Upper lobe of left lung (tissue), 6 donors: ENCODE measurements at places on chromosomes 13 and 19.
A peak's percentile ranks its signal among the peaks of the same experiment; 100 is the strongest.

GRCh38 chr19:44626048-44626624 lies 12.8 kb downstream of the IGSF23 start:
- H3K36me3 ChIP-seq: no peaks in the 10 kb centered on the region
- DNase-seq: no peak
- H3K27ac ChIP-seq: no peak overlapping the region

- H3K4me1 ChIP-seq: peaks cover 54% of the 10 kb centered on the region
- H3K27ac ChIP-seq: peak overlapping the region; percentile 88
- peak; percentile 90 for DNase-seq
- peaks cover 13% of the 10 kb centered on the region for H3K36me3 ChIP-seq
- H3K4me3 ChIP-seq: peak overlapping the region; percentile 80
Measured at GRCh38 chr19:48963371-48964204, 1.5 kb upstream of the FTL start.

DNA sequence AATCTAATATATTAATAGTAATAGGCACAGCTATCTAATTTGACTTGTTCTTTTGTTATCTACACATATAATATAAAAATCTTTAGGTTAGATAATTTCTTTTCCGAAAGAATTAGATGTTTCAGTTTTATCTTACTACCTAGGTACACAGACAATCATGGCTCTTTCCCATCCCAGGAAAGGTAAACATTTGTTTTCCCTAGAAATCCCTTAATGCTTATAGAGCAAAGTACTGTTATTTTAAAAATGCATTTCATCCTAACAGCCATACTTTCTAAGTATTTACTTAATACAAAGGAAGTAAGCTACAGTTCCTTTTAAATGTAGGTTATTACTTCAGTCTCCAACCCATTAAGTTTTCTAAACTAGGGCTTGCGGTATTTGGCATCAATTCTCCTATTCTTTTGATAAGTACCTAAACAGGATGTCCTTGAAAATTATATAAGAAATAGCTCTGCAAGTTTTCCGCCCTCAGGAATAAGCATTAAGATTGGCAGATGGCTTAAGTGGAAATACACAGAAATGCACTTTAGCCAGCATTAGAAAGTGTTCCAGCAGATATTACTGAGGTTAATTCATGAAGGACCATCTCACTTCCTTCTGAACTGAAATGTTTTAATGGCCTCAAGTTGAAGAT lies 616.2 kb upstream of the SPRY2 start:
- H3K4me3 ChIP-seq: no peak overlapping the region
- no peaks in the 10 kb centered on the region for H3K4me1 ChIP-seq
- H3K36me3 ChIP-seq: no peaks in the 10 kb centered on the region

- no peak overlapping the region for H3K4me3 ChIP-seq
- no peak for DNase-seq
- no peaks in the 10 kb centered on the region for H3K4me1 ChIP-seq
- no peaks in the 10 kb centered on the region for H3K27me3 ChIP-seq
- H3K36me3 ChIP-seq: peaks cover 65% of the 10 kb centered on the region
- no peak overlapping the region for H3K27ac ChIP-seq
Measured at GRCh38 chr19:1618157-1619093, 13.2 kb upstream of the UQCR11 start.

GRCh38 chr13:95660981-95661581 lies 15.9 kb upstream of the DNAJC3 start:
- H3K36me3 ChIP-seq: no peaks in the 10 kb centered on the region
- DNase-seq: no peak
- no peaks in the 10 kb centered on the region for H3K4me1 ChIP-seq

DNA sequence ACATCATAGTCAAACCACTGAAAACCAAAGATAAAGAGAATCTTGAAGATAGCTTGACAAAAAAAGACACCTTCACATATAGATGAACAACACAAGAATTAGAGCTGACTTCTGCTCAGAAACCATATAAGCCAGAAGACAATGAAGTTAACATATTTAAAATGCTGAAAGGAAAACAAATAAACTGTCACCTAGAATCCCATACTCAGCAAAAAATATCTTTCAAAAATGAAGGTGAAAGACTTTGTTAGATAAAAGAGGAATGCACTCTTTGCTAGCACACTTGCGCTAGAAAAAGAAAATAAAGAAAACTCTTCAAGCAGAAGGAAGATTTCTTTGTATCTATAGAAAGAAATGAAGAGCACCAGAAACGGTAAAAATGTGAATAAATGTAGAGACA lies 49.5 kb downstream of the PARP4 start:
- H3K4me3 ChIP-seq: no peak overlapping the region
- no peaks in the 10 kb centered on the region for H3K27me3 ChIP-seq
- H3K4me1 ChIP-seq: peaks cover 7% of the 10 kb centered on the region
- no peak overlapping the region for H3K27ac ChIP-seq

GRCh38 chr19:4327252-4327876 lies 11.3 kb downstream of the STAP2 start:
- DNase-seq: peak; percentile 85
- peak overlapping the region; percentile 19 for H3K4me3 ChIP-seq
- no peaks in the 10 kb centered on the region for H3K36me3 ChIP-seq
- H3K4me1 ChIP-seq: peaks cover 18% of the 10 kb centered on the region
- peak overlapping the region; percentile 61 for H3K27ac ChIP-seq

- no peak overlapping the region for H3K27ac ChIP-seq
- H3K4me3 ChIP-seq: no peak overlapping the region
- H3K36me3 ChIP-seq: no peaks in the 10 kb centered on the region
Measured at GRCh38 chr13:67094078-67094477, 136.1 kb downstream of the PCDH9 start.

- no peak for DNase-seq
- no peaks in the 10 kb centered on the region for H3K4me1 ChIP-seq
Measured at GRCh38 chr13:99590519-99591011, 89.3 kb downstream of the TM9SF2 start.

DNA sequence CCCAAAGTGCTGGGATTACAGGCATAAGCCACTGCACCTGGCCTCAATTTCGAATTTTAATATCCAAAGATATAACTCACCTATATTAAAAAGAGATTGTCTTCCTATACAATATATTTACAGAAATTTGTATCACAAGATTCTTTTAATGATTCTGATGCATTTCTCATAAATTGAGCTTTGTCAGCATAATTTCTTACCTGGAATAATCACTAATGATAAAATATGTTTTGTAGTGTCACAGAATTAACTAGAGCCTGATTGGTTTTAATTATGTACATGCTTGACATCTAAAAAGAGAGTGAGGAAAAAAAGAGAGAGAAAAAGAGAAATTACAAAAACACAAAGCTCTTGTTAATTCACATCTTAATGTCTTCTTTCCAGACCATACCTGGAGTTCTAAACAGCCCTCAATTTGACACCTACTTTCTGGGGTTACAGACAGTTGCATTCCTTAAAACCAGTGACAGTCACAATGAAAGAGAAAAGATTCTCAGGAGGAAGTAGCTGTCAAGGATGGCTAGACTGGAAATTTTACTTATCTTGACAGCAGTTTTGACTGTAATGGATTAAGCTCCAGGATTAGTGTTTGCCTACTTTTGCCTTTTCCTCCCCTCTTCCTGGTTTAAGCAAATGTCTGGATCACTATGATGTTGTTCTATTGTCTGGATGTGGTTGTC lies 214.4 kb downstream of the SPRY2 start:
- no peaks in the 10 kb centered on the region for H3K27me3 ChIP-seq
- H3K27ac ChIP-seq: no peak overlapping the region

DNA sequence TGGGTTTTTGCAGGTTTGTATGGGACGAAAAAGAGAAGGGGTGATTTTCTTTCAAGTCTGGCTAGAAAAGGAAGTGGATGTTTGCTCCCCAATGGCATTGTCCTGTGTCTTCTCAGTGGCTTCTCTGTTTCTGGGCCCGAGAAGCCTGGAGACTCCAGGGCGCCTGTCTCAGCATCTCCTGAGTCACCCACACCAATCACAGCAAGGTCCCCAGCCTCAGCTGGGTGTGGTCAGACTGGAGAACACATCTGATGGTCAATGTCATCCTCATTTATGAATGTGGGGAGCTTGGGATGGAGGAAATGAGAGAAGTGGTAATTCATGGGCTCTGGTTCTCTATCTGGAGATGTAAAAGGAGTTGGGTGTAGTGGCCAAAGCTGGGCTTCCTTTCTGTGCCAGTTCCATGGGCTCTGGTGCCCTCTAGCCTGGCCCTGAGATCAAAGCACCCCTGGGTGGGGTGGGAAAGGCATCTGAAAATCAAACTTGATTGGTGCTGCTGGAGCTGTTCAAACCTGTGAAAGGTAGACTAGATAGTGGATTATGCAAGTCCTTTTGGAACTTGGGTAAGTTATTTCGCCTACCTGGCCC lies 13.4 kb downstream of the RASL11A start:
- H3K27ac ChIP-seq: no peak overlapping the region
- no peak overlapping the region for H3K4me3 ChIP-seq
- H3K36me3 ChIP-seq: no peaks in the 10 kb centered on the region
- H3K4me1 ChIP-seq: no peaks in the 10 kb centered on the region
- no peaks in the 10 kb centered on the region for H3K27me3 ChIP-seq

DNA sequence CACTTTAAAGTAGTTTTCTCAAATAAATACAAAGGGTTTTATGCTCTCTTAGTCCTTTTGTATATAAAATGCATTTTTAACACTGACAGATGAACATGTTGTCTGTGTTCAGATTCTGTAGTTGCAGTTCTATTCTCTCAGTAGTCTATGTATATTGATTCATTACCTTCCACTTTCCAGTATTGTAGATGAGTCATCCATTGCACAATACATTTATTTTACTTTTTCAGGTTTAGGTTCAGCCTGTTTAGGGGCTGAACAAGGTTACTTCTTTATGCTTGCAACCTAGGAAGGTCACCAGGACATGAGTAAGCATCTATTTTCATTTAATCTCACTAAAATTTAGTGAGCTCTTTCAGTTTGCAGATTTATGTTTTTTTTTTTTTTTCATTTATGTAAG lies 173.6 kb downstream of the NALCN start:
- no peak for DNase-seq
- H3K4me1 ChIP-seq: no peaks in the 10 kb centered on the region
- no peaks in the 10 kb centered on the region for H3K27me3 ChIP-seq
- H3K27ac ChIP-seq: no peak overlapping the region
- H3K4me3 ChIP-seq: no peak overlapping the region
- no peaks in the 10 kb centered on the region for H3K36me3 ChIP-seq

DNA sequence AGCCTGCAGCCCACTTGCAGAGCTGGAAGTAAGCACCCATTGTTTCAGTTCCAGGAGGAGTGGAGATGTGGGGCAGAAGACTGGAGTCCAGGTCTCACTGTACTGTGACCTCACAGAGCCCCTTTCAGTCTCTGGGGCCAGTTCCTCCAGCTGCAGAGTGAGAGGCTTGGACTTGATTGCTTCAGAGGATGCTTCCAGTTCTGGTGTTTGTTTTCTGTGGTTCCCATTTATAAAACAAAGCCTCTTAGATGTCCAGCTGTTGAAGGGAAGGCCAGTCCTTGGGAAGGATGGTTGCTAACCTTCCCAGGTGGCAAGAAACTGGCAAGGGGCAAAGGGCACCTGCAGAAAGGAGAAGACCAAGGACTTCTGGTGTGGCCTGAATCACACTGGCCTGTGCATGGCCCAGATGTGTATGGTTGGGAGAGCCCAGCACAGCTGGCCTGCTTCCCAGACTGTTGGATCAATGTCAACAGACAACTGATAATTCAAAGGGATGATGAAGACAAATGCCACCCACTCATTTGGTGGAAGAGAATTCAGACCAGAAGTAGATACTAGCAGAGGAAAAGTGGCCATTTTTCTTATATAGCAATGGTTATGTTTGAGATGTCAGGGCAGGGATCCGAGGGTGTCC lies 218.5 kb downstream of the ZNF536 start:
- DNase-seq: no peak
- no peak overlapping the region for H3K4me3 ChIP-seq
- no peaks in the 10 kb centered on the region for H3K4me1 ChIP-seq
- H3K27ac ChIP-seq: no peak overlapping the region
- H3K36me3 ChIP-seq: no peaks in the 10 kb centered on the region

- no peaks in the 10 kb centered on the region for H3K4me1 ChIP-seq
- DNase-seq: no peak
- no peaks in the 10 kb centered on the region for H3K36me3 ChIP-seq
- no peak overlapping the region for H3K27ac ChIP-seq
Measured at GRCh38 chr13:43397111-43397510, 373.7 kb downstream of the DNAJC15 start.

DNA sequence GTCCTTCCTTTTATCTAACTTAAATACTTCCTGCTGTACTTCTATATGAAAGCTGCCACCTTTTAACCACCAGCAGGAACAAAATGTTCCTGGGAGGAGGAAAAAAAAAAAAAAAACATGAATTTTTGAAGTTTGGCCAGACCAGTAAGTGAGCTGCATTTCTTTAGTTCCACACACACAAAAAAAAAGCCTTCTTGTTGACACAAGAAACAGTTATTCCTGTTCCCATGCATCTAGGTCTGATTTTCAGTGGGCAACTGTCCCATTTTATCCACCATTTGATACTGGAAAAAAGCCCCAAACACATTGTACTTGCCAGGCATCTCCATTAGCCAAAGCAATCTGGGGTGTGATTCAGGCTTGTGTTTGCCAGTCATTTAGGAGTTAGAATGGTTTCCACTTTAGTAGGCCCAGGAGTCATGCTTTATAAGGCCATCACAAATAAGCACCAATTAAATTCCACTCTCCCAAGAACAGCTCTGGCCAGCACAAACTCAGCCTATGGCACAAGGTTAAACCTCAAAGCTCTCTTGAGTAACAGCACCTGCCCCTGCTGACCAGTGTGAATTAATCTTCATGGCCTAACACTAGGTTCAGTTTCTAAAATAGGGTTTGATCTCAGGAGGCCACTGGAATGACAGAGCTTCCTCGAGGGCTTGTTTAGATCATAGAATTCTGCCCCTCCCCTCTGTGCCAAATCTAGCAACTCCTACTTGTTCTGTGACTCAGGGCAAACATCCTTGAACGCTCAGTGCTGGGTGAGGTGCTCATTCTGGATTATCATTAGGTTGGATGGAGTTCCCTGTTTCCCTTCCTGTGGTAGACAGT lies 67.1 kb downstream of the NUFIP1 start:
- H3K27me3 ChIP-seq: no peaks in the 10 kb centered on the region
- H3K36me3 ChIP-seq: no peaks in the 10 kb centered on the region
- no peak for DNase-seq
- H3K27ac ChIP-seq: peak overlapping the region; percentile 96

DNA sequence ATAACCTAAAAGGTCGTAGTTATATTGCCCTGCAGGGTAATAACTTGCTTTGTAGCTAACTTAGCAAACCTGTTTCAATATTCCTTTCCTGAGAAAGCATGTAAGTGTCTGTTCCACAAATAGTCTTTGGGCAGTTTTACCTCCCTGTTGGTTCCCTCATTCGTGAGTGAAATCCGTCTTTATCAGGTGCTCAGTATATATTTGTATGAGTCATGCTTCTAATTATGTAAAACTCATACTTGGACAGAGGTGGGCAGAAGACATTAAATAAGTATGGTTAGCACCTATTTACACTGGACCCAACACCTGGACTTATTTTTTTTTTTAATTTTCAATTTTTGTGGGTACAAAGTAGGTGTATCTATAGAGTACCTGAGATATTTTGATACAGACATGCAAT lies 44.9 kb upstream of the MEDAG start:
- no peak overlapping the region for H3K27ac ChIP-seq
- no peak overlapping the region for H3K4me3 ChIP-seq
- H3K27me3 ChIP-seq: no peaks in the 10 kb centered on the region
- no peaks in the 10 kb centered on the region for H3K4me1 ChIP-seq

GRCh38 chr19:41225238-41226052 lies 6.4 kb downstream of the AXL start:
- H3K27me3 ChIP-seq: no peaks in the 10 kb centered on the region
- peak overlapping the region; percentile 83 for H3K27ac ChIP-seq
- H3K36me3 ChIP-seq: no peaks in the 10 kb centered on the region
- peaks cover 13% of the 10 kb centered on the region for H3K4me1 ChIP-seq
- DNase-seq: peak; percentile 51
- H3K4me3 ChIP-seq: peak overlapping the region; percentile 48

- DNase-seq: no peak
- H3K27ac ChIP-seq: no peak overlapping the region
- H3K36me3 ChIP-seq: no peaks in the 10 kb centered on the region
- peaks cover 11% of the 10 kb centered on the region for H3K4me1 ChIP-seq
- no peak overlapping the region for H3K4me3 ChIP-seq
- no peaks in the 10 kb centered on the region for H3K27me3 ChIP-seq
Measured at GRCh38 chr13:46116653-46117502, 12.0 kb upstream of the CPB2 start.
